ENCODE measurements at places on chromosomes 7 and 10.

- DNase-seq: no peak
Measured at GRCh38 chr10:96708996-96709395, 11.3 kb downstream of the PIK3AP1 start.

- DNase-seq: no peak
Measured at GRCh38 chr10:77361831-77362230, 275.8 kb downstream of the KCNMA1 start.

DNA sequence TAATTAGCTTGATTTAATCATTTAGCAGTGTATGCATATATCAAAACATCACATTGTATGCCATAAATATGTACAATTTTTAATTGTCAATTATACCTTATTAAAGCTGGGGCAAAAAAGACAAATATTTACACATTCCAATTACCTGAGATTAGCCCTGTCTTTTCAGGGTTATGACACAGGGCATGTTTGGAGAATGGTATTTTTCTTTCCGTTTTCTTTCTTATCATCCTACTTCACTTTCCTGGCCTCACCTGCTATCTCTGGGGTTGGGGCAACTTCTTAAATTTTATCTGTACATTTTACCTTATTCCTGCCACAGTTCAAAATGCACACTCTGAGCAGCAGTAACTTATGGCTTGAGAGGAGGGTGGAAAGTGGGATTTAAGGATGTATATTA is 285.9 kb downstream of the DOCK4 start:
- no peak for DNase-seq

GRCh38 chr7:80967071-80967916 is 48.4 kb upstream of the SEMA3C start:
- no peak for DNase-seq

GRCh38 chr7:155794196-155794595 is 18.1 kb downstream of the SHH start:
- no peak for DNase-seq

DNA sequence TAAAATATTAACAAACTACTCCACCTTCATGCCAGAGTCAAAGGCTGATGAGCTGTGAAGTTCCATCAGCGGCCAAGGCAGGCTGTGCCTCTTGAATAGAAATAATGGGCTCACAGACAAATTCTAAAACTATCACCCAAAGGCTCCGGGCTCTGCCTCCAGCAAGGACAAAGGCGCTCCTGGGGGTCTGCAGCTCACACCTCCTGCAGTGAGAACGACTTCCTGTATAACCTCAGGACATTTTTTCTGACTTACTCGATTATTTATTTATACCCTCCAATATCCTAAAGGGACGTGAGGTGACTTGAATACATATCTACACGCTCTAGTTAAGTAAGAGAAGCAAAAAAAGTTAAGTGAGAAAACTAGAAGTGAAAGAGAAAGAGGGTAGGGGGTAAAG is 500.7 kb downstream of the CCSER2 start:
- no peak for DNase-seq

- peak; percentile 61 for DNase-seq
Measured at GRCh38 chr10:22251751-22252223, 34.0 kb upstream of the EBLN1 start.

- DNase-seq: no peak
Measured at GRCh38 chr10:112790921-112791320, 159.1 kb upstream of the TCF7L2 start.

- no peak for DNase-seq
Measured at GRCh38 chr10:102397222-102398171, 2.0 kb downstream of the NFKB2 start.

Data from stimulated activated CD4-positive, alpha-beta T cell treated with anti-CD3 and anti-CD28 coated beads, TNF-alpha, amount 100 ng/mL, for 24 hours (primary cell).